ENCODE measurements at places on chromosomes 5 and 9. TPM values are rescaled to one million over a fixed set of nuclear protein-coding genes. Genes with fewer than 3 reads are reported as not detected.

SLC6A18 gene
- polyA plus RNA-seq, result not detected

IFNE gene
- polyA plus RNA-seq, result not detected

OTP gene
- not detected for polyA plus RNA-seq

PCDH1 gene
- polyA plus RNA-seq, result not detected

KCNV2 gene
- not detected for polyA plus RNA-seq

ZNF483 gene
- 8.5 TPM for polyA plus RNA-seq

RABGAP1 gene
- polyA plus RNA-seq, result 23.8 TPM

CNTNAP3 gene
- polyA plus RNA-seq, result not detected

DMRTA1 gene
- polyA plus RNA-seq, result not detected

GRCh38 chr9:86868616-86869015 lies 78.7 kb downstream of the GAS1 start:
- no peak for DNase-seq

DNA sequence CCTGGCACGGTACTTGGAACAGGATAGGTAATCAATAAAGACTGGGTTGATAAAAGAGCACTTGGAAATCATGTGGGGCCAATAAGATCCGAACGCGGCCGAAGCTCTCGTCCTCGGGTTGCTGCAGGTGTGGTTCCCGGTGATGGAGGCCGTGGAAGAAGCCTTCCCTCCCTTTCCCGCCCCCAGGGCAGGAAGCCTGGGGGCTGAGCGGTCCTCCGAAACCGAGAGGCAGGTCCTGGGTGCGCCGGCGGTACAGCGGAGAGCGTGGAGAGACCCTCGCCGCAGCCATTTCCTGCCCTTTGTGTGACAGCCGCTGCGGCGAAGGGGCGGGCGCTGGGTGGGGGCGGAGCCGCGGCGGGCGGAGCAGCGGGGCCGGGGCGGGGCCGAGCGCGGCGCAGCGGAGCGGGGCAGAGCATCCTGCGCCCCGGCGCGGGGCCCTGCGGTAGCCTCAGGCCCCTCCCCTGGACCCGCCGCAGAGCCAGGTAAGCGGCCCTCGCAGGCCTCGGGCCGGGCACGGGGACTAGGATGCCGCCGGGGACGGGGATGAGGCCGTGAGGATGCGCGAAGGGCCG lies at the start of gene CYFIP2:
Gene CYFIP2, plus strand, starts transcription at position 410 of the 572 bp plus-strand sequence. CDS start 19,239 bp downstream, outside the sequence.
- peak; percentile 85 for DNase-seq

DNA sequence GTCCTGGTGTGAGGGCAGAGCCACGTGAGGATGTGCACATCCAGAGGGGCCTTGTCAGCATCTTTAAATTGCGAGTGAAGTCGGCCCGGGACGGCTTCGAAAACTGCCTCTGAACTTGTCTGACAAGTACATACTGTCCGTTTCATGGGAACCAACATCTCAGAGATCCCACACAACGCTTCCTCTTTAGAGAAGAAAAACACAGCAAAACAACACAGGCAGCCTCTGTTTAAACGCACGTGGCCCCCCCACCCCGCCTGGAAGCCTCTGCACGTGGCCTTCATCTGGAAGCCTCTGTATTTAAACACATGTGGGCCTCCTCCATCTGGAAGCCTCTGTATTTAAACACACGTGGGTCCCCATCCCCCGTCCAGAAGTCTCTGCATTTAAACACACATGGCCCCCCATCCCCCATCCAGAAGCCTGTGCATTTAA lies 29.2 kb downstream of the CEP72 start:
- no peak for DNase-seq

- no peak for DNase-seq
Observed at GRCh38 chr5:40401284-40402006, 278.3 kb upstream of the PTGER4 start.

DNA sequence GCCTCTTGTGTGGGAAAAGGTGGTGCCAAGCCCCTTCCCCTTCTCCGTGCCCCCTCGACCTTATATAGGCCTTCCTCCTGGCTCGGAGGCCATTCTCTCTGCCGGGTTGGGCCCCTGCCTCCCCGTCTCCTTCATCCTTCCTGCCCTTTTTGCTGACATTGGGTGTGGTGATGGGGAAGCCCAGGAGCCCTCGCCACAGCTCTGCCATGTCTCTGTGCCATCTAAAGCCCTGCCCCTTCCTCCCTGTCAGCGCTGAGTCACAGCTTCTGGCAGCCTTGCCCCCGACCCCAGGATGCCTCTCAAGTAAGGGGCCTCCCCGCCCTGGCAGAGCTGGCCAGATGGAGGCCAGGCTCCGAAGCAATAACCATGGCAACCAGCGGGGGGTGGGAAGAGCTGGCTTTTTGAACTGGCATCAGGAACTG lies 30.4 kb downstream of the JADE2 start:
- peak; percentile 49 for DNase-seq

DNA sequence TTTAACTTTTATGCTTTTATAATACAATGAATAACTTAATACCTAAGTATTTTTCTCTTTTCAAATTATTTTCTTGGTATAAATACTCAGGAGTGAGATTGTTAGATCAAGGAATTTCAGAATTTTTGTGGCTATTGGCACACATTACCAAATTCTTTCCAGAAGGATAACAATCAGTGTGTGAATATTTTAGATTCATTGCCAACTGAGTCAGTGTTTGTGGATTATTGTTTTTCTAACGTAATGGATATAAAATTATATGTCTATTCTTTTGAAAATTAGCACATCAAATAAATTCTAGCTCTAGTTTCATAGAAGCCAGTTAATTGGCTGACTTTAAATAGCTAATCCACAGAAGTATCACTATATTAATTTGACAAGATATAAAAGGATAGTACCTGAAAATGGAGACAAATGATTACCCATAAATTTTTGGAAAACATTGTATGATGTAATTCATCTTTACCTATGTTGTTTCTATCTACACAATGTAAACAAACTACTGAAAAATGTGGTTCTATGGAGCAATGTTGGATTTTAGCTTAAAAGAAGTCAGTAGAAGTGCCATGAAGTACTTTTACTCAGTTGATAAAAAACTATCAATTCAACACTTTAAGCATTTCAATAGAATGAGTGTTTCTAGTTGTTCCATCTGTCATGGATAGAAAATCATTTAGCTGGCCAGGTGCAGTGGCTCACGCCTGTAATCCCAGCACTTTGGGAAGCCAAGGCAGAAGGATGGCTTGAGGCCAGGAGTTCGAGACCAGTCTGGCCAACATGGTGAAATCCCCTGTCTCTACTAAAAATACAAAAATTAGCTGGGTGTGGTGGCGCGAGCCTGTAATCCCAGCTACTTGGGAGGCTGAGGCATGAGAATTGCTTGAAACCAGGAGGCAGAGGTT lies 185.1 kb downstream of the ADAMTSL1 start:
- DNase-seq, result no peak

DNA sequence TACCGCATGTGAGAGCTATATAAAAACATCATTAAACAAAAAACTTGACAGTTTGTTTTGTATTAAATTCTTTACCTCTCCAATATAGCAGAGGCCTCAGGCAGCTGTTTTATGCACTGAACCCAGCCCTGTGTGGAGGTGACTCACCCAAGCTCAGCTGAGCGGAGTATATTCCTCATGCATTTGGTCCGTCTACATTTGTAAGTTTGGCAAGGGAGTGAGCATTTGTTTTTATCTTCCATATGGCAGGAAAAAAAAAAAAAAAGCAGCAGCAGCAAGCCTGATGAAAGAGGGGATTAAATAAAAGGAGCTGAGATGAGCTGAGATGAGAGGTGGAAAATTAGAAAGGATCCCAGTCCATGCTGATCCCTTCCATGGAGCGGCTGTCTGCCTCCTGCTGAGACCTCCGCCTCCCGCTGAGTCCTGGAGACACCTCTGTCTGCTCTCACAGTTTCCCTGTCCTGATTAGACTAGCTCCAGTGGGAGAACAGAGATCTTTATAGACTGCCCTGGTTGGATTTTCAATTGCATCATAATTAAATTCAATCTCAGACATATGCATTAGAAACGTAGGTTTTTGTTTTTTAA lies 112.0 kb upstream of the CTNND2 start:
- DNase-seq, result no peak

DNA sequence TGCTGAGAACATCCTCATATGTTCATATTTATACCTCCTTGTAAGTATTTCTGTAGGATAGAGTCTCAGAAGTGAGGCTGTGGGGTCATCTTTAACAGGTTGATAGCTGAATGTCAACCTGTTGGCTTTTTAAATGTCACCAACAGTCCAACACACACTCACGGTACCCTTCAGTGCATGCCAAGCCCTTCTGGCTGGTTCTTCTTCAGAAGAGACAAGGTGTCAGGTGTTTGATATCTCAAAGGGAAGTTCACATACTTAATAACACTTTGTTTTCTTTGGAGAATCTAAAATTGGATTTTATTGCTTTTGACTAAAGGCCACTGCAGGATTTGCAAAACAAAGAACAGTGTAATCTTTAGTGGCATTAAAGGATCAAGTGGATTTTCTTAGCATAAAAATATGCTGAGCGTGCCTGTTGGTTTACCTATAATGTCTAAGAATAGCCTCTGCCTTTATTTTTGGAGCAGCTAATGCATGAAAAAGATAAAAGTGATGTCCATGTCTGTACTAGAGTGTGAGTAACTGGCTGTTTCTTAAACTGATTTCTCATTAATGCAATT lies 58.2 kb downstream of the RGS3 start:
- DNase-seq, result no peak

GRCh38 chr9:37995961-37996818 lies 72.8 kb downstream of the SHB start:
- no peak for DNase-seq

GRCh38 chr5:172758077-172758833 lies 12.7 kb downstream of the DUSP1 start:
- no peak for DNase-seq

DNA sequence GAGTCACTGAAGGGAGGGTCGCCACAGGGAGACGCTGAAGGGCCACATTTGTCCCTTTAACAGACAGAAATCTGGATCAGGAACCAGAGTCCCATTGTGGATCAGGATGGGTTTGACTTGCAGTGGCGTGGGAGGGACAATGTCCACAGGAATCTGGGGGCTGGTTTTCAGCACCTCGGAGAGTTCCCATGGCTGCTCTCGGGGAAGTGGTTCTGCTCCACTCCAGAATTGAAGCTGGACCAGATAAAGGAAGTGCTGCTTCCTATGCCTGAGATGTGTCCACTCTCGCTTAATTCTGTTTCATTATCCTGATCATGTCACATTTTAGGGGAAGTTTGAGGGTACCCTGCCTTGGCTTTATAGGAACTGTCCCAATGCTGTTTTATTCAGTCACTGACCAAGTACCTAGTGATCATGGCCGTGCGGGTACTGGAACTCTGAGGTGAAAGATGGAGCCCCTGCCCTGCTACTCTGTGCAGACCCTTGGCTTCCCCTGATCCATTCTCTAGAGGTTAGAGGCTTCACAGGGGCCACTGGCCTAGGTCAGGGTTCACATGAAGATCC lies 28.7 kb downstream of the ENHO start:
- no peak for DNase-seq

- no peak for DNase-seq
Observed at GRCh38 chr5:109756543-109757185, 66.9 kb downstream of the MAN2A1 start.

- no peak for DNase-seq
Observed at GRCh38 chr9:80509358-80509757, 937.6 kb downstream of the TLE4 start.

- DNase-seq, result no peak
Observed at GRCh38 chr5:61270510-61271165, 61.4 kb upstream of the ZSWIM6 start.

DNA sequence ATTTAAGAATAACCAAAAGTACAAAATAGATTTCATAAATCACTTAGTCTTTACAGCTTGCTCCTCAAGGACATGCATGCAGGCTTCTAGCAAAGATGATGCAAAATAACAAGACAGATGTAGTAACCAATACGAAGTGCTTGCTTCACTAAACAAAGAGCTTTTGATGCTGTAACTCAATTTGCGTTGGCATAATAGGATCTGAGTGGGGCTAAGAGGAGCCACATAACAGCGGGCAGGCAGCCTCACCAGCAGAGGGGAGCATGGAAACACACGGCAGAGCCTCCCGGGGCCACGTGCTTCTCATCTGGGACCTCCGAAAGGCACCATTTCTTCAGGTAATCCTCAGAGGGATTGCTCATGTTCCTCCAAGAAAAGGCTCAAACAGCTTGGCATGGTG lies 139.7 kb downstream of the C5orf15 start:
- DNase-seq, result no peak

DNA sequence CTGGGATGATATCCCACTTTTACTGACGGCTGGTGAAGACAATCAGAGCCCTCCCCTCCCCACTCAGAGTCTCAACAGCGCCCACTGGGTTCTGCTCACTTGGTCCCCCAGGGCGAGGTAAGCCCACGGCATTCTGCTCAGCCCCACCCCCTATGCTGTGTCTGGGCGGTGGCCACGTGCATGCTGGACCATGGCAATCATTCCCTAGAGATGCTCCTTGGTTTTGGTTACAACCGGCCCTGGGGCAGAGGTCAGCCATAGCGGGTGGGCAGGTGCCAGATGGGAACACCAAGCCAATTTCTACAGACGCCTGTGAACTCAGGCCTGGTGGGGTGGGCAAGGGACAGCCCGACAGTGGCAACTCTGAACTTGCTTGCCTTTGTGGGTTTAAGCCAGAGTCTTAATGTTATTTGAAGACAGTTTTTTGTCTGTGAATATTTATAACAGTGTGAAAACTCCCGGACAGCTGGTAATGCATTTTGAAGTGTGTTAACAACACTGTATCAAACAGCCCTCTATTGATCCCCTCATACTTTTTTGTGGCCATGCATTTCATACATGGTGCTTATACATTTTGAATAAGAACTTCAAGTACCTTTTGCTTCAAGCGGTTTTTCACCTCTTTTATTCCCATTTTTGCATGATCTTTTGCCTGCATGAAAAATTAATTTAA lies 94.2 kb downstream of the CRB2 start:
- DNase-seq, result no peak

DNA sequence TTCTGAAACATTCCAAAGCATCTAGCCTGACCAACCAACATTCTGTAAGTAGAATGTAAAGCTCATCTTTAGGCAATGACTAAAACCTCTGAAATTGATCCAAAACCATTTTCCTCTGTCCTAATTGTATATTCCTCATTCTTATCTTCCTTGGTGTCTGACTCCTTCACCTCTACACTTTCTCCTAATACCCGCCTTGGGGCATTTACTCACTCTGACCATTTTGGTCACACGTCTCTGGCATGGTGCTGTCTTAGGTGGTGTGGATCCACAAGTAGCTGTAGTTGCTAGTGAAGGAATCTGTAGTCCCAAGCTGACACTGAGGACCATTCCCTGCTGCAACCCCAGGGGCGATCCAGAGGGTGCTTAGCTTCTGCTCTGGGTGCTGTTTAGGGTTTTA lies 40.8 kb upstream of the LMNB1 start:
- no peak for DNase-seq

DNA sequence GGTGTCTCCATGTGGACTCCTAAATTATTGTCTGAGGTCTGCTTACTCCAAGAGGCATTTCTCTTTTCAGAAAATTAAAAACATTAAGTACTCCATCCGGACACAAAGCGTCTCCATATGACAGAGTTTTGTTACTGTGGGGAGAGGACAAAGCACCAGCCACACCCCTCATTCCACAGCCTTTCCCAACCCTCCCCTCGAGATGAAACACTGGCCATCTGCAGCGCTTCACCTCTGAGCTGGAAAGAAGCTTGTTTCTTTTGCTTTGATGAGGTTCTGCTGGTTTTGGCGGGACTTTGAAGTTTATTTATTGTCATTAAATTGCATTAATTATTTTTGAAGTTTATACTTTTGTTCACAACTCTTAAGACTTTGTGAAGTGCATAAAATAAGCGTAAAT lies 27.6 kb upstream of the NKD2 start:
- DNase-seq, result no peak
